ENCODE measurements at places on chromosomes 13 and 19.

DNA sequence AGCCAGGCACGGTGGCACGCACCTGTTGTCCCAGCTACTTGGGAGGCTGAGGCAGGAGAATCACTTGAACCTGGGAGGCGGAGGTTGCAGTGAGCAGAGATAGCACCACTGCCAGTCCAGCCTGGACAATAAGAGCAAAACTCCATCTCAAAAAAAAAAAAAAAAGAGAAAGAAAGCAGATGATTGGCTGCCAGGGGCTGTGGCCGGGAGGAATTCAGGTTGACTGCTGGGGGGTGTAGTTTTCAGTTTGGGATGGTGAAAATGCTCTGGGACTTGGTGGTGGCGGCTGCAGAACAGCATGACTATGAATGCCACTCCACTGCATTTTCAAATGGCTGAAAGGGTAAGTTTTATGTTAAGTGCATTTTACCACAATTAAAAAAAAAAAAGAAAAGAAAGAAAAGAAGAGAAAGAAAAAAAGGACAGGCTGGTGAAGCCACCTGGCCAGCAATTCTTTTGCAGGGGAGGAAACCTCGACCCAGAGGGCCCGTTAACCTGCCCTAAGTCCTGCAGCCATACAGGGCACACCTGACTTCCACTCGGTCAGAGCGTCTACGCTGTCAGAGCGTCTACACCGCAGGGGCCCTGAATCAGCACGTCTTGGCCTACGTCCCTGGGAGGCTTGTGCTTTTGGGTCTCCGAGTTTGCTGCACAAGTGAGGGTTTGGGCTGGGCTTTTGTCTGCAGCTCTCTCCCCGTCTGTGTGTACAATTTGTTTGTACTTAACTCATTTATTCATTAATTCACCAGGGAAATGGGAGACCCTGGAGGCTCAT, 3.6 kb downstream of the ISOC2 start:
- no peak for DNase-seq

DNA sequence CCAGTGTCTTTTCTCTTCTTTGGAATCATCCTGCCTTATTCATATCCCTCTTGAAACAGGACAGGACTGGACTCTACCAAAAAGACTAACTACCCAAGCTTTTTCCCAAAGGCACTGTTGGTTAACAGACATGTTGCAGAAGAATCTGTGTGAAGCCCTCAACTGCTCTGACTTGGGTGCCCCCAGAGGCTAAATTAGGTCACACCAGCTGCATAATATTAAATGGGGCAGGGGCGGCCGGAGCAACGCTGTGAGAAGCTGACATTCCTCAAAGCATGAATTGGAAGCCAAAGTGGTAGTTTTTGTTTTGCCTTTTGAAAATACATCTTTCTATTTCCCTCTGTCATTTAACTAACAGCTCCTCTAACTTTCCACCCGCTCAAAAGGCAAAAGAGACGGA, 185.9 kb downstream of the LHFPL6 start:
- peak; percentile 52 for DNase-seq

DNA sequence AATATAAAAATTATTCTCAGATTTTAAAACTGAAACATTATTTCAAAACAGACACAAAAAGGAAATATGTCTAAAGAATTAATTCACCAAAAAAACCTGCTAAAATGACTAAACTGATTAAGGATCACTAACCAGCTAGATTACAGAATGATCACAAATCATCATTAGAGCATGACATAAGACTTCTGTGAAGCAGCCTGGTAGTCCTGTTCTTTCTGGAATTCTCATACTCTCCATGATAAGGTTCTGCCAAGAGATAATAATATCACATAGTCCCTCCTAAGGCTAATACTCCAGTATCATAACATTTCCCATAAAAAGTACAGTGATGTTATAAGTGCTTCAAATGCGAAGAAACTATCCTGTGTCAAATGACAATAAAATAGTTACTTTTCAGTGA, 1814.9 kb downstream of the SLITRK5 start:
- DNase-seq: no peak

- no peak for DNase-seq
Measured at GRCh38 chr13:28499609-28500008, 4.7 kb upstream of the FLT1 start.

DNA sequence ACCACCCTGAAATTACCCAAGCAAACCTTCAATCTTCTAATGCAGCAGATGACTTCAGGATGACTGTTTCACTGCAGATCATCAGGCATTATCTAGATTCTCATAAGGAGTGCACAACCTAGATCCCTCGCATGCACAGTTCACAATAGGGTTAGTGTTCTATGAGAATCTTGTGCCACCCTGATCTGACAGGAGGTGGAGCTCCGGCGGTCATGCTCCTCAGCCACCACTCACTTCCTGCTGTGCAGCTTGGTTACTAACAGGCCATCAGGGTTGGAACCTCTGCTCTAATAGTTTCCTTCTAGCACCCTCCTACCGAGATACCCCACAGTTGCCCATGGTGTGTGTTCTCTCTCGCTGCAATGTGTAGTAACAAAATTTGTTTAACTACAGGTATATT, 442.8 kb downstream of the FGF14 start:
- DNase-seq: no peak

DNA sequence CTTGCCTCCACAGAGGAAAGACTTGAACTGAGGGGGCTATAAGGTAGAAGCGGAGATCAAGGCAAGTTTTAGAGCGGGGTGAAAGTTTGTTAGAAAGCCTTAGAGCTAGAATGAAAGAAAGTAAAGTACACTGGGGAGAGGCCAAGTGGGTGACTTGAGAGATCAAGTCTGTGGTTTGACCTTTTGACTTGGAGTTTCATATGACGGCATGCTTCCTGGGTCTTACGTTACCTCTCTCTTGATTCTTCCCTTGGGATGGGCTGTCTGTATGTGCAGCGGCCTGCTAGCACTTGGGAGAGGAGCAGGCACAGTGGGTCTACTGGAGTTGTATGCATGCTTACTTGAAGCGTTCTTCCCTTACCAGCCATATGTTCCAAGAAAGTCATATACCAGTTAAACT, 1768.5 kb downstream of the PCDH9 start:
- peak; percentile 13 for DNase-seq

GRCh38 chr19:14181906-14182305, 24.1 kb downstream of the ADGRL1 start:
- no peak for DNase-seq

DNA sequence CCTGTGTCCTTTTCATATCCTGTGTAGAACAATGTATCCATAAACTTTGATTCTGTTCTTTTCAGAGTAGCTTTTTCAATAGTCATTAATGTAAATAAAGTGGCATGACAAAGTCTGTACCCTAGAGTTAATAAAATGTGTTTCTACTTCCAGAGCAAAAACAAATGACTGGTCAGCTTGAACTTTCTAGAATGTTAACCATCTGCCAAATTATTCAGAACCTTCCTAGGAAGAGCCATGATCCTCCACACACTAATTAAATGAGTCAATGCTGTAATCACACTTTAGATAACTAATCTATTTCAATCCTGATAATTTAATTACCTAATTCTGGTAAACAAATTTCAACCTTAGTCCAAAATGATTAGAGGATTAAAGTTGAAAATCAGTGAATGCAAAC, 73.2 kb downstream of the DIAPH3 start:
- DNase-seq: no peak

GRCh38 chr19:16627193-16627927, 644 bp downstream of the MED26 start:
- peak; percentile 32 for DNase-seq

GRCh38 chr13:94968040-94968756, 255.9 kb upstream of the SOX21 start:
- DNase-seq: peak; percentile 7

DNA sequence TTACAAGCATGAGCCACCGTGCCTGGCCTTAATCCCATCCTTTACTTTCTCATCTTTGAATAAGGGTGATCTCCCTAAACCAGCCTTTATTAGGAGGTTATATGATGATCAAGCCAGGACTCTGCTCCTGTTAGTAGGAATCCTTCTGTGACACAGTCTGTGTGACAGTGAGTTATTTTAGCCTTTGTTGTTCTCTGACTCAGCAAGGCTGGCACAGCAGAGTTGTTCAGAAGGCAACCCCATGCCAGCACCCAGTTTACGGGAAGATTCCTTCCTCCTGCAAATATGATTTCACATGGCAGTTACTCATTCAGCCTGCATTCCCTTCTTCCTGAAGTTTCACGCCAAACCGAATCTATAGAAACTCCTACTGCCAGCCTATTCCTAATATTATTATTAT, 10.5 kb upstream of the MIER2 start:
- no peak for DNase-seq

GRCh38 chr19:28293685-28294084, 919.3 kb downstream of the UQCRFS1 start:
- DNase-seq: no peak

- DNase-seq: peak; percentile 90
Measured at GRCh38 chr13:110396913-110397381, 89.9 kb downstream of the COL4A2 start.

DNA sequence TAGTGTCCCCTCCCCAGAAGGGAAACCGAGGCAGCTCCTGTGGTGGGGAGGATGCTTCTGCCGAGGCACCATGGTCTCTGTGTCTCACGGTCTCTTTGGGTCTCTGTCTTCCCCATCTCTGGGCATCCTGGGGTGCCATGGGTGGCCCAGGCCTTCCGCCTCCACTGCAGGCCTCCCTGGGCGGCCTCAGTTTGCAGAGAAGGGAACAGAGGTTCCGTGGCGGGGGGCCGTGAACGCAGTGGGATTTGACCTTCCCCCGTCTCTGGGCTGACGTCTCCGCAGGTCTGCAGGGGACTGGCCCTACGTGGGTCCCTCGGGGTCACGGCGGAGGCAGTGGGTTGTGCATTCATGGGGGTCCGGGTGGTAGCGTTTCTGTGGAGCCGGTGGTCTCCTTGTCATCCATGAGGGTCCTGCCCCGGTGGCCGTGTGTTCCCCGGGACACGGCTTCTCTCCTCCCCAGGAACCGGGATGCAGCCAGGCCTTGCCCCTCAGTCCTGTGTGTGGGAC, 4.6 kb downstream of the EFNA2 start:
- no peak for DNase-seq

DNA sequence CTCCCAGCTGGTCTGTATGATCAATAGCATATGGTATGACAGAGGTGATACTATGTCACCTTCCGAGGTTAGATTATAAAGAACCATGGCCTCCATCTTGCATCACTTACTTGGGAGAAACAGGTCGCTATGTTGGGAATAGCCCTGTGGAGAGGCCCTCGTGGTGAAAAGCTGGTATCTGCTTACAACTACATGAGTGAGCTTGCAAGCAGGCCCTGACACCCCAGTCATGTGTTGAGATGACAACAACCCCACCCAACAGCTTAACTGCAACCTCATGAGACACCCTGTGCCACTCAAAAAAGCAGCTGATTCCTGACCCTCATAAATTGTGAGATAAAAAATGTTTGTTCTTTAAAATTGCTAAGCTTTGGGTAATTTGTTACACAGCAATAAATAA, 18.8 kb downstream of the MTRF1 start:
- DNase-seq: no peak

GRCh38 chr13:48955536-48955935, 20.2 kb upstream of the FNDC3A start:
- no peak for DNase-seq

- DNase-seq: no peak
Measured at GRCh38 chr13:42996584-42996983, 4.5 kb upstream of the EPSTI1 start.

DNA sequence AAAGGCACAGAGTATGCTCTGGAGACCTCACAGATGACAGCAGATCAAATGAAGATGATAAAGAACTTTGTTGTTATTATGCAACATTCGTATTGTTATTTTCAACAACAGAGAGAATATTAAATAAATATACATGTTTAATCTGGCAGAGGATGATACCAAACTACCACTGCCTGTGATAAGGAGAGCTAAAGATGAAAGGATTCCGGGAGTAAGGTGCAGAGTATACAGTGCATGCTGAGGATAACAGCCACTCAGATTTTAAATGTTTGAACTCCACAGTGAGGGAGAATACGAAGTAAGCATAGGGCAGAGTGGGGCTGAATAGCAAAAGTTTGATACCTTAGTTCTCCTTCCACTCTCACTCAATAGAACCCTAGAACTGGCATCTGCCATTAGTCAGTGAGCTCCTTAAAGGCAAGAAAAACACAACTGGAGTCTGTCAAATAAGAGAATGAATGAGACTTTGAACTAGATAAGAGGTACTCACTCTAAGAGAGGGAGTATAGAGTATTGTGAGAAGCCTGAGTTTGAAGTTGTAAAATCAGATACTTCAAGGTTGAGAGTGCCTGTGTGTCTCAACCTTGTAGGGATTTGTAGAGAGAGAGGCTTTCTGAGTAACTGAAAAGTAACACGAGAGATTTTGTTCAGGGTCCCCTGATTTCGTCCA, 78.5 kb downstream of the STARD13 start:
- no peak for DNase-seq

GRCh38 chr19:40335855-40336600, 12.2 kb downstream of the C19orf47 start:
- DNase-seq: no peak

- no peak for DNase-seq
Measured at GRCh38 chr19:51127032-51127431, 2.3 kb downstream of the SIGLEC9 start.

- DNase-seq: no peak
Measured at GRCh38 chr19:40279761-40280607, 5.2 kb downstream of the AKT2 start.

DNA sequence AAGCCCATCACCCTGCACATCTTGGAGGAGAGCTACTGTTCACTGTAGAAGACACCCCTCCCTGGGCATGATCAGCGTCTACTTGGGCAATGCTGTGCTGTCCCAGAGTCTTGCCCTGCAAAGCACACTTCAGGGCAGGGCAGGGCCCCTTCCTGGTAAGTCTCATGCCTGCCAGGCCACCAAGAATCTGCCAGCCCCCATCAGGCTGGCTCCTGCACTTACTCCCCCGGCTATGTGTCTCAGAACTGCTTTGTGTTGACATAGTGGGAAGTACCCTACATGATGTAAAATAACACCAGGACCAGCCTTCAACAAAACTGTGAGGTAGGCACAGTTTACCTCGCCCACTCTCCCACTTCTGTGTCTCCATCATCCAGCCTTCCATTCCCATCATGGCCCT, 27.8 kb upstream of the ATP12A start:
- DNase-seq: no peak

GRCh38 chr19:8635422-8635821, 5.0 kb downstream of the NFILZ start:
- no peak for DNase-seq

- DNase-seq: no peak
Measured at GRCh38 chr19:5336195-5336965, 4.2 kb downstream of the PTPRS start.

DNA sequence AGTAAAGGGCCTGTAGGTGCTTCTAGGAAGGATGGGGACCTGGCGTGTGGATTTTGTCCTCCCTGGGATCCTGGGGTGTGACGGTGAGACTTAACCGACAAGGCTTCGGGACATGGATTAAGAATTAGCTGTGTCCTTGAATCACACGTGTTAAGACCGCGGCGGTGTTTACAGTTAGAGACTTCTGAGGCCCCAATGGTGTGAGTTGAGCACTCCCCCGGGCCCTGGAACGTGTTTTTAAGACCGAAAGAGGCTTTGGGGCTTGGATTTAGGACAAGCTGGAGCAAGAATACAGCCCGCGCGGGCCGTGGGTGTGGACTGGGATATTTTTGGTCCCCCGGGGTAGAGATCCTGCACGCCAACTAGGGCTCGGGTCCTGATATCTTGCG, 1.2 kb upstream of the SLC27A1 start:
- no peak for DNase-seq
